Aorta (tissue), 5 donors: ENCODE measurements at places on chromosomes 4 and X. TPM values are rescaled to one million over a fixed set of nuclear protein-coding genes. Genes with fewer than 3 reads are reported as not detected.

DNA sequence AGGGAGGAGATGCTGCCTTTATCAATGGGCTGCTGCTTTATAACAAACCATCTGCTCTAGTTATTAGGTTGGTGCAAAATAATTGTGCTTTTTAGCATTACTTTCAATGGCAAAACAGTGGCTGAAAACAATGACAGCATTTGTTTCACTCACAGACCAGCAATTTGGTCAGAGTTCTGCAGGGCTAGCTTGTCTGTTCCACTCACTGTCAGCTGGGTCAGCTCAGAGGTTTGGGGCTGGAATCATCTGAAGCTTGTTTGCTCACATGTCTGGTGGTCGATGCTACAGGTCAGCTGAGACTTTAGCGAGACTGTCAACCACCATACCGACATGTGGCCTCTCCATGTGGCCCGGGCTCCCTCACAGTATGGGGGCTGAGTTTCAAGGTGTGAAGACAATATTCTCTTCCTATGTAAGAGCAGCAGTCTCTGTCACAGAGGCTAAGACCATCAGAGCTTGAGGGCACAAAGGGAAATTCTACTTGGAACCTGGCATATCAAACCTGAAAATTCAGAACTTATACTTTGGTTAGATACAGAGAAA, 81.3 kb upstream of the LIMCH1 start:
- peaks cover 2% of the 10 kb centered on the region for H3K36me3 ChIP-seq
- DNase-seq, result no peak
- no peak overlapping the region for H3K27ac ChIP-seq
- H3K4me1 ChIP-seq, result peaks cover 14% of the 10 kb centered on the region

- H3K4me1 ChIP-seq, result no peaks in the 10 kb centered on the region
- no peaks in the 10 kb centered on the region for H3K36me3 ChIP-seq
- no peak overlapping the region for H3K4me3 ChIP-seq
- no peaks in the 10 kb centered on the region for H3K27me3 ChIP-seq
These were observed 58.5 kb upstream of the PRDM8 start for GRCh38 chr4:80138551-80139538.

- H3K36me3 ChIP-seq, result no peaks in the 10 kb centered on the region
- DNase-seq, result no peak
- H3K27ac ChIP-seq, result peak overlapping the region; percentile 63
- H3K4me1 ChIP-seq, result no peaks in the 10 kb centered on the region
- peak overlapping the region; percentile 54 for H3K4me3 ChIP-seq
These were observed 459 bp downstream of the RBMX2 start for GRCh38 chrX:130402208-130402684.

Gene TBC1D19
- 13.2 TPM for total RNA-seq

Gene HDX
- 10.4 TPM for total RNA-seq
